ENCODE measurements at places on chromosomes 1 and 21. TPM values are rescaled to one million over a fixed set of nuclear protein-coding genes. Genes with fewer than 3 reads are reported as not detected.

Gene NPPA
- total RNA-seq = not detected

Gene CHI3L2
- total RNA-seq = 22.6 TPM

- DNase-seq = no peak
These were observed 7.0 kb upstream of the SPATC1L start for GRCh38 chr21:46191257-46191685.

Gene FCGR2B
- total RNA-seq = 65.2 TPM

Gene POLR3GL
- total RNA-seq = 25.3 TPM

DNA sequence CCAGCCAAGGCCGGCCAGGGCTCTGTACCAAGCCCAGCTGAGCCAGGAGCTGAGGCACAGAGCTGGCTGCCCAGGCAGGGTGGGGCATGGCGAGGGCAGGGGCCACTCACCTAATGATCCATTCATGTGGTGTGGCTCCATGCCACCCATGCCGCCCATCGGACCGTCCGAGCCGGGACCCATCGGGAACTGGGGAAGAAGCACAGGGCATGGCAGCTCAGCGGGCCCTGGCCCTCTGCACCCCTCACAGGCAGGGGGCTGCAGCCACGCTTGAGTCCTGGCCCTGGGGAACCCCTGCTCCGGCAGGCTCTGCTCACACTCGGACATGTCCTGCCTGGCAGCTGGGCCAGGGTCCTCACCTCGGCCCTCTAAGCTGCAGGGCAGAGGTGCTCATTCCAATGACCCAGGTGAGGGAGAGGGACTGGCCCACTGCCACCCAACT is 28.7 kb downstream of the MRPL37 start:
- peak; percentile 64 for DNase-seq

GRCh38 chr1:97833881-97834280 is 87.0 kb downstream of the DPYD start:
- no peak for DNase-seq
